ENCODE measurements at places on chromosomes 3 and 15.

DNA sequence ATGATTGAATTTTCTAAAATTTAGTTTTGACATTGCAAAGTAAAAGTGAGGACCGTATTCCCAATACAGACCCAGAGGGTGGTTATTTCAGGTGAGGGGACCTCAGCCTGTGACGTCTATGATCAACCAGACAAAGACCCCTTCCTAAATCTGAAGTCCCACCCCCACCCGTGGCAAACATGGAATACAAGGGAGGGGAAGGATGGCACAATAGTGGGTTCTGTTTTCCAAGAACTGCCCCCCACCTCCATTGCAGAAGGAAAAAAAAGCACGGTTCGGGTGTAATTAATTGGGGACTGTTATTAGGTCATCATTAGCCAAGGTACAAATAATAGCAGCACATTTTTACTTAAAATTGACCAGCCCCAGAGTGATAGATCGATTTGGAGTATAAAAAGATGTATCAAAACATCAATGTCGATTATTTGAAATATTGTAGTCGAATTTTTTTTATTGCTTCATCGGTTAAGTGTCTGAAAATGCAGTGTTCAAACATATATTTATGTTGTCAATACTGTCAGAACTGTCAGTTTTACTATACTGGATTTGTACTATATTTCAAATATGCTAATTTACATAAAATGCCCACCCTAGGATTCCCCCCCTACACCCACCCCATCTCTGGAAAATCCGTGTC lies 7.5 kb upstream of the MEIS2 start:
- no peak for DNase-seq

GRCh38 chr3:141229132-141229531 lies 2.5 kb upstream of the PXYLP1 start:
- DNase-seq, result no peak

DNA sequence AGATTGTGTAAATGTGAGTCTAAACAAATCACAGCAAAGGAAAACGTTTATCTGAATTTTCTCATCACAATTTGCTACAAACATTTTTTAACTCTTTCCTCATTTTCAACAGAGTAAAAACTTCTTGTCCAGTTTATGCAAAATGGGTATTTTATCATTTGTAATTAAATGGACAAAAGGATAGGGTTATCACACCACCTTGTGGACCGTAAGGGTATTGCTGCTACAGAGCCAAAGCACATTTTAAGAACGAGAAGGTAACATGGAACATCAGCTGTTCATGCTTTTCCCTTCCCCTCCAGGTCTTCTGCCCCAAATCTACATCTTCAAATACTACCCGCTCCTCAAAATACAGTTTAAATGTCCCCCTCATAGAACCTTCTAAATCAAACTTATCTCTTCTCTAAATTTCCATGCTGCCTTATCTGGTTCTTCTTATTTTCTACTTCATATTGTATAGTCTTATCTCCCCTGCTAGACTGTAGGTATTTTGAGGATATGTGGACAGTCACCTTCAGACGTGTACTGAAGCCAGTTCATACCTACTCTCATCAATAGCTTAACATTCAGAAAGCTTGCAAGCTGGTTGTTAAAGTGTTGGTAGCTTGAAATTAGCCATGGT lies 12.8 kb upstream of the SETMAR start:
- no peak for DNase-seq

- no peak for DNase-seq
Measured at GRCh38 chr3:87979527-87979926, 79.3 kb downstream of the CGGBP1 start.

GRCh38 chr3:141336672-141337522 lies 31.4 kb upstream of the ZBTB38 start:
- DNase-seq, result no peak

DNA sequence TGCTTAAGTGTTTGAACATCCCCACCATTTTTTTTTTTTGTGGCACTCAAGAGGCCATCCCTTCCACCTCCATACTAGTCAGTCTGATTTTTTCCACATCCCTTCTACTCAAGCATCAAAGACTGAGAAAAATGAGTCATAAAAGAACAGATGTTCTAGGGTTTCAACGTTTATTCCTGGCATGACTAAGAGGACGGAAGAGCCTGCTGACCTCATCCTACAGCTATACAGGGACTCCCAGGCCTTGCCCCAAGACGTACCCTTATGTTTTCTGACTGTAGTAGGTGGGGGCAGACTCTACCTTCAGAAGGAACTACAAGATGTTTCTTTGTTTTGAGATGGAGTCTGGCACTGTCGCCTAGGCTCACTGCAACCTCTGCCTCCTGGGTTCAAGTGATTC lies 3.3 kb upstream of the ITPKA start:
- DNase-seq, result no peak

- DNase-seq, result no peak
Measured at GRCh38 chr15:48631176-48631770, 14.2 kb downstream of the FBN1 start.

- DNase-seq, result no peak
Measured at GRCh38 chr3:185270262-185270955, 16.6 kb upstream of the EHHADH start.

GRCh38 chr15:78627348-78627747 lies 6.6 kb upstream of the CHRNA3 start:
- DNase-seq, result no peak

GRCh38 chr15:79197285-79197684 lies 85.2 kb upstream of the ANKRD34C start:
- DNase-seq, result no peak

GRCh38 chr3:124260206-124260915 lies 268.4 kb upstream of the ROPN1 start:
- peak; percentile 88 for DNase-seq

GRCh38 chr15:98567951-98568350 lies 80.4 kb upstream of the IGF1R start:
- peak; percentile 57 for DNase-seq

DNA sequence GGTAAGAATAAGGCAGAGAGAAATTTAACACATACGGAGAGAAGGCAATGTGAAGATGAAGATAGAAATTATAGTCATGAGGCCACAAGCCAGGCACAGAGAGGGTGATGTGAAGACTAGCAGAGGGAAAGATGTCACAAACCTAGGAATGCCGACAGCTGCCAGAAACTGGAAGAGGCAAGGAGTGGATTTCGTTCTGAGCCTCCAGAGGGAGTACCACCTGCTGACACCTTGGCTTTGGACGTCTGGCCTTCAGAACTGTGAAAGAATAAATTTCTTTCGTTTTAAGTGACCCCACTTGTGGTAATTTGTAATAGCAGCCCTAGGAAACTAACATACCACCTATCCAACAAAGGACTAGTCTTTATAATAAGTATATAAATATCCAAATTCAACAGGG lies 5.0 kb upstream of the SGO1 start:
- DNase-seq, result no peak

GRCh38 chr3:46386205-46386604 lies 15.5 kb downstream of the CCR5 start:
- DNase-seq, result no peak

GRCh38 chr3:9590282-9590791 lies 36.7 kb upstream of the LHFPL4 start:
- DNase-seq, result no peak

DNA sequence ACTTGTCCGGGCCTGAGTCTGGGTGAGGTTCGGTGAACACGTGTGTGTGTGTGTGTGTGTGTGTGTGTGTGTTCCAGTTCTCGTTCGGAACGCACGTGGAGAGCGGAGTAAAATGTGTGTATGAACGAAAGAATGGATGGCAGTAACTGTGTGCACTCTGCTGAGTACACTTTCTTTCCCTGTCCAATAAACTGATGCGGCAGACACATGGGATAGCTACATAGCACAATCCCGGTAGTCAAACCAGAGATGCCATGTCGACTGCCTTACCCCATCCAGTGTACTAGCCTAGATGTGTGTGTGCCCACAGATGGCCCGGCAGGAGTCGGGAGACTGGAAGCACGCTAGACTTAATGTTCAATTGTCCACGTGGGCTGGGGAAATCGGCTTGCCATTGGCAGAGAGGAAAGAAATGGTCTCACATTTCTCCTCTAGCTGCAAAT lies 507 bp upstream of the GOLIM4 start:
- peak; percentile 86 for DNase-seq

DNA sequence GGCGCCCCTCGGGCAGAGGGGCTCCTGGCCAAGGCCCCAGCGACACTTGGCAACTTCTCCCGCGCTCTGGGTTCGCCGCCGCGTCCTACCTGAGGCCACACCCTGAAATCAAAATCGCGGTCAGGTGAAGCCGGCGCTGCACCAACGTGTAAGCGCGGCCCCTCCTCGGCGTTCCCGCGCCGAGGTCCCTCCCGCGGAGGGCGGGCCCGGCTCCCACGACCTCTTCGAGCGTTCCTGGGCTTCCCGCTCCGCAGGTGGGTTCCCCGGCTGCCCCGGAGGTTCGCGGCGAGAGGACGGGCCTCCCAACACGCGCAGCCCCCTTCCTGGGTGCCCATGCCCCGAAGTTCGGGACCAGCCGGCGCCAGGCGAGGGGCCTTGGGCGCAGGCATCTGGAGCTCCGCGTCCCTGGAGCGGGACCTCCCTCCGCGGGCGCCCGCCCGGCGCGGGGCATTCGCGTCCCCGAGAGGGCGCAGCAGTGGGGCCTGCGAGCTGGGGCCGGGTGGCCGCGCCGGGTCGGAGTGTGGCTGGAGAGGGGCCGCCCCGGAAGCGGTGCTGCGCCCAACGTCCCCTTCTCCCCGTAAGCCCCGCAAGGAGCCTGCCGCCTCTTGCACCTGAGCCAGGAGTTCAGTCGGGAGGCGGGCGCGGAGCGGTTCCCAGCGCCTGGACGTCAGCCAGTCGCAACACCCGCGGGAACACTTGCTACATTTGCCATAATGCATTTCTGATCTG lies 13.7 kb downstream of the PAK6 start:
- no peak for DNase-seq

DNA sequence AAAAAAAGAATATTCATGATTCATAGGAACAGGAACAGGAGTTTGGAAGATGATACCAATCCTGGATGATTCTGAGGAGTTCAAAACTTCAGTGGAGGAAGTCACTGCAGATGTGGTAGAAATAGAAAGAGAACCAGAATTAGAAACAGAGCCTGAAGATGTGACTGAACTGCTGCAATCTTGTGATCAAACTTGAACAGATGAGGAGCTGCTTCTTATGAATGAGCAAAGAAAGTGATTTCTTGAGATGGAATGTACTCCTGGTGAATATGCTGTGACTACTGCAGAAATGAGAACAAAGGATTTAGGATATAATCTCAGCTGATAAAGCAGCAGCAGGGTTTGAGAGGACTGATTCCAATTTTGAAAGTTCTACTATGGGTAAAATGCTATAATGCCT lies 72.7 kb downstream of the GSK3B start:
- DNase-seq, result no peak

- peak; percentile 78 for DNase-seq
Measured at GRCh38 chr15:88484682-88485331, 17.3 kb downstream of the MRPS11 start.

DNA sequence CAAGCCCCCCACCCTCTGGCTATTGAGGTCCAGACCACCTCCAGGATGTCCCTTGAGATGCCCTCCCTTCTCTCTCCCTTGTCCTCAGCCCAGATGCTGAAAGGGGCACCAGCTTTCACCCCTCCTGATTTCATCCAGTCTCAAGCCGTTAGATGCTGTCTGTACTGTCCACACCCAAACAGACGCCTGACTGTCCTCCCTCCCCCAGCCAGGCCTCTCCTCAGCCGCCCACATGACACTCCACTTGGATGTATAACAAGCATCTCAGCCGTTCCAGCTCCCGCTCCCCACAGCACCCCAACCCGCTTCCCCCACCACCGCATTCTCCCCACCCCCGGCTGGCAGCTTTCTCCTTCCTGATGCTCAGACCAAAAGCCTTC lies 25.0 kb upstream of the CYP11A1 start:
- no peak for DNase-seq

- no peak for DNase-seq
Measured at GRCh38 chr3:168124291-168124690, 28.6 kb upstream of the GOLIM4 start.

DNA sequence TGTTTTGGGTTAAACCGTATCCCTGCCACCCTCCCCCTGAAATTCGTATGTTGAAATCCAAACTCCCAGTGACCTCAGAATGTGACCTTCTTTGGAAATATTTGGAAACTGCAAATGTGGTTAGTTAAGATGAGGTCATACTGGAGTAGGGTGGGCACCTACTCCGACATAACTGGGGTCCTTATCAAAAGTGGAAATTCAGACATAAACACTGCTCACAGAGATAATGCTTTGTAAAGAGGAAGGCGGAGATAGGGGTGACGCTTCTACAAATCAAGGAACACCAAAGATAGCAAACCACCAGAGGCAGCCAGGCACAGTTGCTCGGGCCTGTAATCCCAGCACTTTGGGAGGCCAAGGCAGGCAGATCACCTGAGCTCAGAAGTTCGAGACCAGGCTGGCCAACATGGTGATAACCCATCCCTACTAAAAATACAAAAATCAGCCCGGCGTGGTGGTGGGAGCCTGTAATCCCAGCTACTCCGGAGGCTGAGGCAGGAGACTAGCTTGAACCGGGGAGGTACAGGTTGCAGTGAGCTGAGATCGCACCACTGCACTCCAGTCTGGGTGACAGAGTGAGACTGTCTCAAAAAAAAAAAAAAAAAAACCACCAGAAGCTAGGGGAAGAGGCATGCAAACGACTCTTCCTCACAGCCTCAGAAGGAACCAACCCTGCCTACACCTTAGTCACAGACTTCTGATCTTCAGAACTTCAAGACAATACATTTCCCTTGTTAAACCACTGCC lies 51.1 kb upstream of the CHD2 start:
- DNase-seq, result no peak

- DNase-seq, result no peak
Measured at GRCh38 chr15:26665957-26666791, 106.7 kb downstream of the GABRB3 start.
